ENCODE measurements at places on chromosomes 1 and 21. TPM values are rescaled to one million over a fixed set of nuclear protein-coding genes. Genes with fewer than 3 reads are reported as not detected.
A peak's percentile ranks its signal among the peaks of the same experiment; 100 is the strongest.

The LELP1 gene
- not detected for total RNA-seq

The RNPC3 gene
- 16.4 TPM for total RNA-seq

The RGS13 gene
- not detected for total RNA-seq

The SPATA45 gene
- 0.51 TPM for total RNA-seq

The PLEKHA6 gene
- total RNA-seq, result 0.80 TPM

The TCEANC2 gene
- total RNA-seq, result 13.6 TPM

The ZBTB8A gene
- 0.33 TPM for total RNA-seq

The PADI4 gene
- 0.24 TPM for total RNA-seq

The BACH1 gene
- total RNA-seq, result 22.9 TPM

The DDI2 gene
- total RNA-seq, result 28.2 TPM

The TPTE gene
- not detected for total RNA-seq

The KRTAP24-1 gene
- total RNA-seq, result not detected

The VTCN1 gene
- total RNA-seq, result not detected

- no peaks in the 10 kb centered on the region for H3K36me3 ChIP-seq
- H3K27ac ChIP-seq, result no peak overlapping the region
- H3K4me1 ChIP-seq, result peaks cover 10% of the 10 kb centered on the region
- H3K27me3 ChIP-seq, result peaks cover 11% of the 10 kb centered on the region
Measured at GRCh38 chr1:111733992-111734341, 5.2 kb downstream of the INKA2 start.

- DNase-seq, result no peak
- H3K36me3 ChIP-seq, result no peaks in the 10 kb centered on the region
- no peak overlapping the region for H3K4me3 ChIP-seq
- H3K27me3 ChIP-seq, result peaks cover 4% of the 10 kb centered on the region
- H3K27ac ChIP-seq, result no peak overlapping the region
Measured at GRCh38 chr21:45248893-45249381, 38.8 kb downstream of the POFUT2 start.

DNA sequence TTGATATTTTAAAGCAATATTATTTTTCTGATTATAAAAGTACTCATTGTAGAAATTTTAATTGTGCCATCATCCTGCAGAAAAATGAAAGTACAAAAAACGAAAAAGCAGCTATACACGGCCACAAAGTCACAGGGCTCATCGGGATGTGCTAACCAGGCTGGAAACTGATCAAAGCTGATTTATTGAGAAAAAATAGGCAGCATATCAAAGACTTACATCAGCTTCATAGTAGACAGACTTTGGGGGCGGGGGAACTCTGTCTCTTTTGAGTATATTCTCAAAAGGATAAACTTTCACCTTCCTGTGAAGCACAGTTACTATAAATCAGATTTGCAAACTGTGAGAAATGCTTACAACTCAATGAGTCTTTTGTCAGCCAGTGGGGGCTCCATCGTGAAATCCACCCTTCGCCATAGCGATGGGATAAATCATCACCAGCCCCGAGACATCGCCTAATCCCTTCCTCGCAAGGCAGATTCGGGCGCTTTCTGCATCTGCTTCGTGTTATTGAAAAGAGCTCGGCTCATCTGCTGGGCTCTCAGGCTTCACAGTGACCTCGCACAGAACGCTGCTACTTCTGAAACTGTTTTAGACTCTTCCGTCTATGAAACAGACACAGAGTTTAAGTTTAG lies 69.2 kb upstream of the ERG start:
- H3K4me1 ChIP-seq, result no peaks in the 10 kb centered on the region
- DNase-seq, result no peak
- no peak overlapping the region for H3K4me3 ChIP-seq
- H3K27me3 ChIP-seq, result peaks cover 13% of the 10 kb centered on the region
- no peak overlapping the region for H3K27ac ChIP-seq
- H3K36me3 ChIP-seq, result peaks cover 2% of the 10 kb centered on the region

- DNase-seq, result no peak
- no peak overlapping the region for H3K27ac ChIP-seq
- no peak overlapping the region for H3K4me3 ChIP-seq
- no peaks in the 10 kb centered on the region for H3K36me3 ChIP-seq
- H3K27me3 ChIP-seq, result peaks cover 1% of the 10 kb centered on the region
Measured at GRCh38 chr1:94793296-94793656, 26.9 kb upstream of the SLC44A3 start.

- H3K27ac ChIP-seq, result no peak overlapping the region
- H3K4me3 ChIP-seq, result no peak overlapping the region
- no peaks in the 10 kb centered on the region for H3K36me3 ChIP-seq
Measured at GRCh38 chr21:43348801-43349261, 78.1 kb downstream of the SIK1 start.

- DNase-seq, result no peak
- H3K27ac ChIP-seq, result no peak overlapping the region
- H3K27me3 ChIP-seq, result peaks cover 24% of the 10 kb centered on the region
Measured at GRCh38 chr1:7172804-7173203, 387.6 kb downstream of the CAMTA1 start.

DNA sequence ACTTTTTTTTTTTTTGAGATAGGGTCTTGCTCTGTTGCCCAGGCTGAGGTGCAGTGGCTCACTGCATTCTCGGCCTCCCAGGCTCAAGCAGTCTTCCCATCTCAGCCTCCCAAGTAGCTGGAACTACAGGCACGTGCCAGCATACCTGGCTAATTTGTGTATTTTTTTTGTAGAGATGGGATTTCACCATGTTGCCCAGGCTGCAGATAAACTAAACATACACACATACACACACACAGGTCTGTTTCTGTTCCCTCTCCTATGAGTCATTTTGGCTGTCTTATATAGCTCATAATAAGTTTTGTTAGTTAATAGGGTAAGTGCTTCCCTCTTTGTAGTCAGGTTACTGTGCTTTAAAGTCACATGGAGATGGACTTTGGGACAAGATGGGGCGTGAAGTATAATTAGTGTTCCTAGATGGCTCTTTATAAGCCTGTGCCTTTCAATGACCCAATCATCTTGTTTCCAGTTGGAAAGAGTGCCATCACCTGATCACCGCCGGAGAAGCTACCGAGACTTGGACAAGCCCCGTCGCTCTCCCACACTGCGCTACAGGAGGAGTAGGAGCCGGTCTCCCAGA lies 9.1 kb downstream of the PRPF38A start:
- no peak overlapping the region for H3K4me3 ChIP-seq
- peak overlapping the region; percentile 26 for H3K27ac ChIP-seq
- H3K27me3 ChIP-seq, result no peaks in the 10 kb centered on the region

- no peaks in the 10 kb centered on the region for H3K4me1 ChIP-seq
- DNase-seq, result no peak
Measured at GRCh38 chr1:95017775-95018174, 55.0 kb downstream of the ALG14 start.

DNA sequence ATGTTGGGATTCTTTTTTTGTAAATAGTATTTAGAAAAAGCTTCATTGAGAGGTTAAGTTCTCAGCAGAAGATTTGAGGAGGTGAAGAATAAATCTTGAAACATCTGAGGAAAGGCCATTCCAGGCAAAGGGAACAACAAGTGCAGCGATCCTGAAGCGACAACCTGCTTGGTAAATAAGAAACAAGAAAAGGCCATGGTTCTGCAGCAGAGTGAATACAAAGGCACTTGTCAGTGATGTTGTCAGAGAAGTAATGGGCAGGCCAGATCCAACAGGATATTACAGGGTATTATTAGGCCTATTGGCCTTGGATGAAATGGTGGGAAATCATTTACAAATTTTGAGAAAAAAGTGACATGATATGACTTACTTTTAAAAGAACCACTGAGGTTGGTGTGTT lies 960.0 kb downstream of the PLA2G4A start:
- no peak overlapping the region for H3K4me3 ChIP-seq
- no peak overlapping the region for H3K27ac ChIP-seq
- no peak for DNase-seq
- no peaks in the 10 kb centered on the region for H3K27me3 ChIP-seq
- H3K4me1 ChIP-seq, result no peaks in the 10 kb centered on the region
- no peaks in the 10 kb centered on the region for H3K36me3 ChIP-seq

- H3K27ac ChIP-seq, result no peak overlapping the region
- peaks cover 55% of the 10 kb centered on the region for H3K27me3 ChIP-seq
- peaks cover 23% of the 10 kb centered on the region for H3K4me1 ChIP-seq
- no peaks in the 10 kb centered on the region for H3K36me3 ChIP-seq
- peak overlapping the region; percentile 41 for H3K4me3 ChIP-seq
Measured at GRCh38 chr1:154502744-154503115, 518 bp upstream of the SHE start.

DNA sequence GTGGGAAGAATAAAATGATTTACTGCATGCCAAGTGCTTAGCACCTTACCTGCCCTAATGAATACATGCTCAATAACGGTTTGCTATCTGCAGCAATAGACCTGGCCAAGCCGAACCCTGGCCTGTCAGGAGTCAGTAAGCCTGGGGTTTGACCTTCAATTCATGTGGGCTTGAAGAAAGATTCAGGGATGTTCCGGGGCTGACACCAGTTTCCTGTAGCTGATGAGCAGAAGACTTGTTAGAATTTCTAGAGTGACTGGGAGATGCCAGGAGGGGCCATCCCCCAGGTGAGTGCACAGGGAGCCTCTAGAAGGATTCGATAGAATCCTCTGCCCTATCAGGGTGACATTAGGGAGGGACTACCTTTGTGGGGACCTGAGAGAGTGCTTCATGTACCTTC lies 210.9 kb downstream of the HIVEP3 start:
- no peaks in the 10 kb centered on the region for H3K27me3 ChIP-seq
- DNase-seq, result no peak
- H3K4me3 ChIP-seq, result no peak overlapping the region
- H3K4me1 ChIP-seq, result peaks cover 6% of the 10 kb centered on the region
- H3K27ac ChIP-seq, result no peak overlapping the region

GRCh38 chr1:167701510-167701909 lies 20.3 kb upstream of the MPZL1 start:
- H3K4me3 ChIP-seq, result no peak overlapping the region
- no peak overlapping the region for H3K27ac ChIP-seq
- peaks cover 46% of the 10 kb centered on the region for H3K36me3 ChIP-seq
- DNase-seq, result no peak

DNA sequence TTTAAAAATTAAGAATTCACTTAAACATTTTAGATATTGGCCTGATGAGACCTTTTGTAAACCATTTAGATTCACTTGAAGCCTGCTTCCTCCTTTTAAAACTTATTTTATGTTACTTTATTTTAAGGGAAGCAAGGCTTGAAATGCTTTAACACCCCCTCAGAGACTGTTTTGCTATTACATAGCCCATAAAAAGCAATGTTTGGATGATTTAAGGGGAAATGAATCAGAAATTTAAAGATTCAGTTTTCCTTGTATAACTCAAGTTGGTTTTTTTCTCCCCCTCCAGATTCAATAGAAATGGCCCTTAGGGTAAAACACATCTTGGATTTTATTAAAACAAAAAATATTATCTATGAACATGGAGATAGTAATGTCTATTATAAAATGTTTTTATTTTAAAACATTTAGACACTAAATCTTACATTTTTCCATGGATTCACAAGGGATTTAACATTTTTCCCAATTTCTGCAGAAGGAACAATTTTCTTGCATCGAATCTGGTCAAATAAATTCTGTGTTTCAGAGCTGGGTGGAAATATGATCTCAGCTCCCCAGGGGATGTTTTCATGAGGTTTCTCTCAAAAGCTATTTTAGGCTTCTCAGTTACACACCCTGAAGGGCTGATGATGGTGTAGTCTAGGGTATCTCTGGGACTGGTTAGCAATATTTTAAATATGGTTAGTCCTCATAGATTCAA lies 69.3 kb upstream of the WARS2 start:
- no peaks in the 10 kb centered on the region for H3K27me3 ChIP-seq
- H3K4me1 ChIP-seq, result no peaks in the 10 kb centered on the region
- H3K36me3 ChIP-seq, result peaks cover 14% of the 10 kb centered on the region
- H3K4me3 ChIP-seq, result no peak overlapping the region
- no peak overlapping the region for H3K27ac ChIP-seq
- no peak for DNase-seq

GRCh38 chr1:17869815-17870214 lies 114.7 kb downstream of the ACTL8 start:
- peaks cover 3% of the 10 kb centered on the region for H3K27me3 ChIP-seq
- no peaks in the 10 kb centered on the region for H3K36me3 ChIP-seq
- H3K4me1 ChIP-seq, result no peaks in the 10 kb centered on the region
- no peak for DNase-seq

GRCh38 chr1:87048237-87048636 lies 133.8 kb downstream of the HS2ST1 start:
- peaks cover 37% of the 10 kb centered on the region for H3K4me1 ChIP-seq
- no peak for DNase-seq
- H3K4me3 ChIP-seq, result no peak overlapping the region
- no peak overlapping the region for H3K27ac ChIP-seq
- H3K36me3 ChIP-seq, result peaks cover 15% of the 10 kb centered on the region
- H3K27me3 ChIP-seq, result no peaks in the 10 kb centered on the region

DNA sequence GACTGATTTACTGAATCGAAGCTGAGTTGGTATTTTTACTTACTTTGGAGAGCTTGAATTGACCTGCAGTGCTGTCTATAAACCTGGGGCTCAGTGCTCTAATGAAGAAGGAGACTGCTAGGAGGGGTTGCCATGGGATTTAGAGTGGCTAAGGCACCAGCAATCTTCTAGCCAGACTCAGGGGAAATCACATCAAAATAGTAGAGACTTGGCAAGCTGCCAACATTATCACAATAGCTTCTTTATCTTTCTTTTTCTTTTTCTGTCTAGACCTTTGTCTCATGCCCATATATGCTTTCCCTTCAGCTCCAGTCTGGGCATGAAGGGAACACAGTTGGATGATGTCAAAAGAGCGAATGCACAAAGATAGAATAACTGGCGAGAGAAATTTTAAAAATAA lies 301.1 kb upstream of the DPYD start:
- H3K27me3 ChIP-seq, result no peaks in the 10 kb centered on the region
- H3K4me3 ChIP-seq, result no peak overlapping the region
- no peaks in the 10 kb centered on the region for H3K36me3 ChIP-seq
- no peaks in the 10 kb centered on the region for H3K4me1 ChIP-seq

GRCh38 chr1:217471403-217471802 lies 159.5 kb downstream of the GPATCH2 start:
- H3K36me3 ChIP-seq, result peaks cover 7% of the 10 kb centered on the region
- no peak for DNase-seq
- no peak overlapping the region for H3K27ac ChIP-seq
- H3K4me3 ChIP-seq, result no peak overlapping the region

DNA sequence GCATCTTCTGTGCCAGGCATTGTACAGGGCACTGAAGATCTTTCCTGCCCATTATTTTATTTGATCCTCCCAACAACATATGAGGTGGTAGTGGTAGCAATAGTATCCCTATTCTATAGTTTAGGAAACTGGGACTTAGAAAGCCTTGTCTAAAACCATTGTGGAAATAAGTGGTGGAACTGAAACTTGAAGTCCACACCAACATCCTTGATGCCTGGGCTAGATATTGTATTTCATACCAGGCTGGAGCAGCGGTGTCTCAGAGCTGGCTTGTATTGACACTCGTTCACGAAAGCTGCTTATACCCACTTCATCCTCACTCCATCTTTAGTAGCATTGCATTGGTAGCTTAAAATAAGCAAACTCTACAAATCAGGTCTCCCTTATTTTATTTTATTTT lies 9.7 kb upstream of the CTSS start:
- H3K36me3 ChIP-seq, result no peaks in the 10 kb centered on the region
- DNase-seq, result no peak
- H3K4me1 ChIP-seq, result peaks cover 28% of the 10 kb centered on the region

- no peak overlapping the region for H3K27ac ChIP-seq
- no peaks in the 10 kb centered on the region for H3K27me3 ChIP-seq
- no peak for DNase-seq
- H3K4me3 ChIP-seq, result no peak overlapping the region
- H3K36me3 ChIP-seq, result peaks cover 13% of the 10 kb centered on the region
Measured at GRCh38 chr1:89998306-89998705, 3.4 kb downstream of the ZNF326 start.
